Stimulated activated CD8-positive, alpha-beta memory T cell treated with anti-CD3 and anti-CD28 coated beads, Interleukin-12 subunit alpha, Interleukin-12 subunit beta, amount 100 ng/mL, for 1 hour (primary cell): ENCODE measurements at places on chromosomes 6 and 20.

DNA sequence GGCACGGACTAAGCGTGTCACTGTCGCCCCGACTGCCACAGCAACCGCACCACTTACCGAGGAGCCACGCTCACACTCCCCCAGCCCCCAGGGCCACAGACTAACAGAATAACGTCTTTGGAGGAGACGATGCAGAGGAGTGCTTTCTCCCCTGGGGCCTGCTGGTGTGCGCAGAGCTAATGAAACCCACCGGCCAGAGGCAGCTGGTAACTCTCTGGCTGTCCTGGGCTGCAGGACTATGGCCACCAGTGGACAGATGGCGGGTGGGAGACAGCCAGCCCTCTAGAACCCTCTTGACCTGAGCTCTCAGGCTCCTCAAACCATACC is 228.0 kb downstream of the DLL1 start:
- DNase-seq, result no peak

DNA sequence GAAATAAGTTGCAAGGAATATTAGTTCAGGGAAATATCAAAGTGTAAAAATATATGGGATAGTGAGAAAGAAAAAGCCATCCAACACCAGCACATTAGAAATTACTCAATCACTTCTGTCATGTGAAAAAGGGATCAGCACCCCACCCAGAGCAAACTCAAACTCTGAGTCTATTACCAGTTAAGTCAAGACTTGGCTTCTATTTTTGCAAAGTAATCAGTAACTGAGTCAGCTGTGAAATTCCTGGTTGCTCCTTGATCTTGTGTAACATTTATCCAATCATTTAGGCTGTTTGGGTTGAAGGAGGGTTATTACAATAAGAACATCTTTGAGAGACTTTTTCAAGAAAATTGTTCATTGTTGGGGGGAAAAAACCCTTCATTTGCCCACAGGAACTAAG is 51.2 kb downstream of the SLC22A23 start:
- no peak for DNase-seq

DNA sequence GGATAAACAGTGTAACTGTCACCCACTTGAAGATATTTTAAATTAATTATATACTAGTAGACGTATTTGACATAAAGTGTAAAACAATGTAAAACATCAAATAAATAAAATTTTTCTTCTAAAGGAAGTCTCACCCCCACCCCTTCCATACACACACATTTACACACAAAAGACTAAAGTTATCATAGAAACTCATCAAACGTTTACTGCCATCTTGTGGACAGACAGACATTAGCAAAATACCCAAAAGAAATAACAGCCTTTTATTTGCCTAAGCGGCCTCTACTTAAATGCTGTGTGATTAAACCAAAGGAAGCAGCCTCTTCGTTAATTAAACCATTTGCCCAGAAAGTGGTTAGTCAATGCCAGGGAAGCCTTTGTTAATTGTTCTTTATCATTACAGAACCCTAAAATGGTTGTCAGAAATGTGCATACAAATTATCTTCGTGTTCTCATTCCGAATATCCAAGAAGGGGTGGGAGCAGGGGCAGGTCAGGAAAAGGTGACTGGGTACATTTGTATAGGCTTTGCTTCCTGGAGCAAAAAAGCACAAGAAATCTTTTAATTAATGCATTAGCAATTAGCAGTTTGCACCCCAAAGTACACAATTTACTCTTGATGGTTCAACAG is 176.2 kb upstream of the SASH1 start:
- DNase-seq, result no peak

GRCh38 chr20:46712056-46712636 is 2.7 kb downstream of the SLC2A10 start:
- no peak for DNase-seq

DNA sequence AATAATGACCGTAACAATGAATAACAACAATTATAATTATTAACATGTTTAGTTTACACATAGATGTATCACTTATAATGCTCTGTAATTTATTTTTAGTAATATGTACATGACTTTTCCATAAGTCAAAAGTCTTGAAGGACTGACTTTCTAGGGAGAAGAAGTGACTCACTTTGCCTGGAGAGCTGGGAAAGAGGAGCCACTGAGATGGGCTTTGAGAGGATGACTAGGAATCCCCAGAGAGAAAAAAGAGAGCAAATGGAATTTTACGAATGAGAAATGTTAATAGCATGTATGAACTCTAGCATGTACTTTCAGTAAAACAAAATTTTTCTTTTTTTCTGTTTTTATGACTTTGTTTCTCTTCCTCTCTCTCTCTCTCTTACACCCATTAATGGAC is 67.8 kb upstream of the RALY start:
- no peak for DNase-seq

GRCh38 chr20:43092386-43093088 is 97.2 kb downstream of the PTPRT start:
- DNase-seq, result no peak

DNA sequence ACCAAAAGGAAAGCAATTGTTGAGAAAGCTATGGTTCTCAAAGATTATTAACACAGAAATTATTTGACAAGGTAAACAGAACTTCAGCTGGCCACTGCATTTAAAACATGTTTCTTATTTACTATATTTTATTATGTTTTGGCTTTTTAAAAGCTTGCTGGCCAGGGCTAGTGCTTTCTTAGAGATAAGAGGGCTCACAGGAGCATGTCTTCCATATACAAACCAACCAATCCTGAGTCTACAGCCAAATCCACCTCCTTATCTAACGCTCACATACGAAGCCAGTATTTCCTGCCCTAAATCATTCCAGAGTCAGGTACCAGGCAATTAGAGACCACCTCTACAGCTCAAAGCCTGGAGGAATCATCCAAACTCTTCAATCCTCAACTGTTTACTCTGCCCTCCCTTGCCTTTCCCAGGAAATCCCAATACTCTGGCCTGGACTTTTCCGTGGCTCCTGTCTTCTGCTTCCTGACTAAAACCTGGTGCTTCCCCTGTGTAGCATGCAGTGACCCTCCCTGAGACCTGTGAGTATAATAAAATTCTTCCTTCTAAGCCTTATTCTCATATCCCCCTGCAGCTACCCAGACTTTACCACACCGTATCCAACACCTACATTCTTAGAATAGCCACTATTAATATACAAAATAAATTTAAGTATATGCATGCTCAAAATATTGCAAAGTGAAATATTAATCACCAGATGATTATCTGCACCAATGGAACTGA is 33.2 kb downstream of the RANBP9 start:
- no peak for DNase-seq

GRCh38 chr6:105619971-105620741 is 217.3 kb upstream of the PREP start:
- DNase-seq, result no peak

DNA sequence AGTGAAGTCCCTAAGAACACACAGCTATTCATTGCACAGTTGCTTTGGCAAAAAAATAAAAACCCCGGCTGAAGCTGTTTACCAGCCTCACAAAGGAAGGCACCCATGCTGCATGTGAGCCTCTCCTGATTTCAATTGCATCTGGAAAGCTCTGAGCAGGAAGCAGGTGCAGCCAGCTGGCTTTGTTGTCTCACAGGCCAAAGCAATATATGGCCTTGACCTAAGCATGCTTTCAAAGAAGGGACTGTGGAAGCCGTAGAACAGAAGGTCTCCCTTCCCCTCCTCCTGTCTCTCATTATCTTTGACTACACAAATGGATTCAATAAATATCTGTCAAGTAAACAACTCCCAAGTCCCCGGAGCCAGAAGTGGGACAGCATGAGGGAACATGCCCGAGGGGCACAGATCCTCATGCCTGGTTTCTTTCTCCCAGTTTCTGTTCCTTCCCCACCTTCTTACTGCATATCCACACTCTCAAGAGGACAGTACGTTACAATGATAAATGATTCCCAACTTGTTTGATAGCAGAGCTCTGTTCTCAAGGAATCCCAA is 57.2 kb upstream of the PCSK2 start:
- no peak for DNase-seq

DNA sequence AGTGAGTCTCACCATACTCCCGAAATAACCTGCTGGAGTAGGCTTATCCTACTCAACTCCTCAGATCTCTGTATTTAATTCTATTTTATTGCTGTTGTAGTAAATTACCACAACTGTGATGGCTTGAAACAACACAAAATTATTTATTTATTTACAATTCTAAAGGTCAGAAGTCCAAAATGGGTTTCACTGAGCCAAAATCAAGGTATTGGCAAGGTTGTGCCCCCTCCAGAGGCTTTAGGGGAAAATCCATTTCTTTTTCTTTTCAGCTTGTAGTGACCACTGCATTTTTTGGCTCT is 869 bp upstream of the SLC17A2 start:
- DNase-seq, result no peak

GRCh38 chr6:130138116-130138908 is 84.4 kb downstream of the SAMD3 start:
- DNase-seq, result no peak

DNA sequence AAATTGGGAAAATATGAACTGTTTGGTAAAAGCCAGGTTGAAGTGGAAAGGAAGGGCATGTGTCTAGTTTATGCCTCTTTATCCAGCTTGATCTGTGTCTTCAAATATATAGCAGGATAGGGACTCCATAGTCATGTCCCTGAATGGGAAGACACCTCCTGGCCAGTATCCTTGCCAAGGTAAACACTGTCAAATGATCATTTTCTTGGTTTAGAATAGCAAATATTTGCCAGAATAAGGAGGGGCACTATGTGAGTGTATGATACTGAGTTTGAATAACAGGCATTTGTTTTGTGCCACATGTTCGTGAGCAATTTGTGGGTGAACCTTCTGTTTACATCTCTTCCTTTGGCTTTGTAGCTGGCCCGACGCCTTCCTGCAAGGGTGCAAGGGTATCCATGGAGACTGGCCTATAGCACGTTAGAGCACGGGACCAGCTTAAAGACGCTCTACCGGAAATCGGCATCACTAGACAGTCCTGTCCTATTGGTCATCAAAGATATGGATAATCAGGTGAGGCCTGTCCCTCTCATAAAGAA is 34.2 kb upstream of the HINT3 start:
- no peak for DNase-seq

- DNase-seq, result no peak
Observed at GRCh38 chr6:169383265-169383664, 129.6 kb upstream of the THBS2 start.

DNA sequence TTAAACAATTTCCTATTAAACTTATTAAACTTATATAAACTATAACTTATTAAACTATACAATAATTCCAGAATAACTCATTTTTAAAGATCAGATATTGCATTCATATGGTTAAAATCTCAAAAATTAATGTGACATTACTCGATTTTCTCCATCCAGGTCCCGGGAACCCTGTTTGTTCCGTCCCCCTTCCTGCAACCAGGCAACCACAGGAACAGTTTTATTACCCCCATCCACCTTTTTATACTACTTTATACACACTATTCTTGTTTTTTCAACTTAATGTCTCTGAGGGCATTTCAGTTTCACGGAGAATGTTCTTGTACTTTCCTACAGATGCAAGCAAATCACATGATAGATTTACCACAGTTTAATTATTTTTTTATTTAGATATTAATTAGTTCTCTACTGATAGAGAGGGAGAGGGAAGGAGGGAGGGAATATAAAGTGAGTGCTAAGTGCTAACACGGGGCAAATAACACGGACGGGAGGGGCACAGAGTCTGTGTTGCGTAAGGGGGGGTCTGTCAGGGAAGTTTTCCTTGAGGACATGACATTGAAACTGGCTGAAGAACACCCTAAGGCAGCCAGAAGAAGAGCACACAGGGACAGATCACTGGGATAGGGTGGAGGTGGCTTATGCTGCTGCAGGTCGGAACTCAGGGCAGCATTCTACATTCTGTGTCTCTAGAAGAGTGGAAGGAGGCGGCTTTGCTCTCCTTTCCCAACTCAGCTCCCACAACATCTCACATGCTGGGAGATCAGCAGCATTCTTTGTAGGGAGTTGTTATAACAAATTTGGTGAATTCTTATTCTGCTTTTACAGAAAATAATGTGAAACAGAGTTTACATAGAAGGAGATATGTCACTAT is 225.2 kb downstream of the FOXC1 start:
- DNase-seq, result no peak

DNA sequence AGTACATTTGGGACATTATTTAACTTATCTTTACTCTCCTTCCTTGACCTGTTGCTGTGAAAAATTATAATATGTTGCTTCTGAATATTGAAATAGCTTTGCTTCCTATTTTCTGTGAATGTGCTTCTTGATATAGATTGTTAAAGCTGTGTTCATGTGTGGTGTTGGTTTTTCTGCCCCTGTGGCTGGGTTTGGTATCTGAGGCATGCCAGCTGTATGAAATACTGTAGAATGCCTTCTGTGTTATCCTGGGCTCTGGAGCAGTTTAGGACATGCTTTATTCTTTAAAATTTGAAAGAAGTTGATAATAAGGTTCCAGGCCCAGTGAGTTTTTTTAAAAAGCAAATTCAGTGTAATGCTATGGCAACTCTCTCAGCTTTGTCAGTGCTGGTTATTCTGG is 71.7 kb downstream of the HIVEP1 start:
- no peak for DNase-seq

- DNase-seq, result no peak
Observed at GRCh38 chr6:142171351-142171750, 24.3 kb downstream of the VTA1 start.

- no peak for DNase-seq
Observed at GRCh38 chr6:154981079-154981870, 13.8 kb upstream of the TIAM2 start.

- no peak for DNase-seq
Observed at GRCh38 chr6:20698675-20699074, 164.4 kb downstream of the CDKAL1 start.

DNA sequence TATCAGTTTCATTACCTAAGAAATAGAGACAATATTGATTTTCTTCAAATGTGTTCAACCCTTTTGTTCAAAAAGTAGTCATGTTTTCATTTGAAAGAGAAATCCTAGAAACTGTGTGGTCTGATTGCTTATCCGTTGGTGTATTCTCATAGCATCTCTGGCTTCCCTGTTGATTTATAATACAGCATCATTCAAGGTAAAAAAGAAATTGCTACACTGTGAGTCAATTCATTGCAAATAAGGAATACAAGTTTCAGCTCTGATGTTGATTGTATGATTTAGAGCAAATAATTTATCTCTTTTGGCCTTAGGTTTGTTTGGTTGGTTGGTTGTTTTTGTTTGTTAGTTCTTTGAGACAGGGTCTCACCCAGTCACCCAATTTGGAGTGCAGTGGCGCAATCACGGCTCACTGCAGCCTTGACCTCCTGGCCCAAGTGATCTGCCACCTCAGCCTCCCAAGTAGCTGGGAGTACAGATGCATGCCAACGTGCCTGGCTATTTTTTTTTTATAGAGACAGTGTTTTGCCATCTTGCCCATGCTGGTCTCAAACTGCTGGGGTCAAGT is 185.5 kb upstream of the TNFAIP3 start:
- DNase-seq, result no peak

DNA sequence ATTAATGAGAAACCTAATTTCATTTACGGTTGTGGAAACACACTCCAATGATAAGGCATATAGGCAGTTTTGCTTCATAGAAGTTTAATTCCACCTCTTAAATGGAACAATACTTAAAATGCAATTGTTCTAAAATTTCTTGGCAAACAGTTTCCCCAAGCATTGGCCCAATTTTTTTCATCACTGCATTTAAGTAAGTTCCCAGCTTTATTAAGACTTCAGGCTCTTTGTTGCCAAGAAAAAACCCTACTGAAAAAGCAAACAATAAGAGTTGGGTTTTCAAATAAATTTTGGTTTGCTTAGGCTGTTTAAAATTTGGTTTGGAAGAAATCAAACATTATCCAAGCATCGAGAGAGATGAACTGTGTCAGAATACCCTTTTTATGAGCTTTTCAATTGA is 690.9 kb upstream of the NRSN1 start:
- no peak for DNase-seq

- no peak for DNase-seq
Observed at GRCh38 chr6:125222531-125223455, 69.2 kb downstream of the TPD52L1 start.
